ENCODE measurements at places on chromosomes 13 and 19.
A peak's percentile ranks its signal among the peaks of the same experiment; 100 is the strongest.

GRCh38 chr13:99656092-99656745, 154.9 kb downstream of the TM9SF2 start:
- DNase-seq = peak; percentile 69

DNA sequence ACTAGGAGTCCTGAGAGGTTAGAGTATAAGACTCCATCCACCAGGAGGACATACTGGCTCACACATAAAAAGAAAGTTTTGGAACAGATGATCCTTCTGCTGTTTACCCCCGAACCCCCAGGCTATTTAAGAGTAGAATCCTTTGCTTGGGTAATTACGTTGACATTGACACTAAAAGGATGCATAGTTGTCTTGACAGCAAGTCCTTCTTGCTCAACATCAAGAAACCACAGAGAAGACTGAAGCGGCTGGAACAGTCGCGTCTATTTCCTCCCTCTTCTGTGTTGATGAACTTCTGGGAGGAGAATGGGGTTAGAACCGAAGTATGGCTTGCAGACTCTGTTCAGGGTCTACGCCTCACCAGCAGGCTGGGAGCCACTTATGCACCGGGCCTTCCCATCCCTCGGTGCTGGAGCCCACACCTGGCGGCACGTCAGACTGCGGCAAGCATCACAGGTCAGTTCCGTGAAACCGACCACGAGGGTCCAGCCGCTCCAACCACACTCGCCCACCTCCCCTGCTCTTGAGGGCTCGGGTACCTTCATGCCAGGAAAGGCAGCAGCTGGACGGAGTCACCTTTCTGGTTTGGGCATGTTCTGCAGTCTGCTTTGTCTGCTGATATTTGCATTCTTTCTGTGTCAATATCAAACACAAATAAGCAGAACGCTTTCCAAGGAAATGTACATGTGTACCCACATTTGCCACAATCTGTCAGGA, 42.4 kb upstream of the RANBP3 start:
- DNase-seq = no peak

DNA sequence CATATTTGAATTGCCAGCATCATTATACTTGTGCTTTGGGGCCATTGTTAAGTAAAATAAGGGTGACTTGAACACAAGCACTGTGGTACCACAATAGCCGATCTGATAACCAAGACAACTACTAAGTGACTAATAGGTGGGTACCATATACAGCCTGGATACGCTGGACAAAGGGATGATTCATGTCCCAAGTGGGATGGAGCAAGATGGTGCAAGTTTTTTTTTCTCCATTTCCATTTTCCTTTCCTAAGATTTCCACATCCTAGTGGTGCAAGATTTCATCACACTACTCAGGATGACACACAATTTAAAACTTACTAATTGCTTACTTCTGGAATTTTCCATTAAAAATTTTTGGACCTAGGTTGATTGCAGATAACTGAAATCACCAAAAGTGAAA, 15.1 kb downstream of the BRCA2 start:
- no peak for DNase-seq

- no peak for DNase-seq
Measured at GRCh38 chr13:98768522-98768921, 16.1 kb upstream of the SLC15A1 start.

DNA sequence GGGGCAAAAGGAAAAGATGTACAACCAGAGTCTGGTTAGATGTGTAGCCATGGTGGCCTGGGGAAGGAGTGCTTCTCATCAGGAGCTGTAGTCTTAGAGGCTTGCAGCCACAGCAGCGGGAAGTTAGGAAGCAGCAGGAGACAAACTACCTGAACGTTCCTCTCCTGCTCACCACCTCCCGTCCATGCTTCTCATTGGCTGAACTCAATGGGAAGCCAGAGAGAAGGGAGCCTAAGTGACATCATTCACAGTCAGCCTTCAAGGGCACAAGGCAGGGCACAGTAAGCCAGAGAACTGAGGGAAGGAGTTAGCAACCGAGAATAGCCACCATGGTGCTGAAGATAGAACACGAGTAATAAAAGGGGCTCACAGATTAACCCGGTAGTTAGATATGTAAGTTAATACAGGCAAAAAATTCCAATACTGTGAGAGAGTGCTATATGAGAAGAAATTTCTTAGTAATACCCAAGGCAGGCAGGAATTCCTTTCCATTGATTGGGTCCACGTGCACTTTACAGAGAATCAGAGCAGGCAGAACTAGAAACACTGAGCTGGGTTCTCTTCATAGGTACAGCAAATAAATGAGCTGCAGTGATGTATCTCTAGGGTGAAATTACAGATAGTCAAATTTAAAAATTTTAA, 391.5 kb upstream of the DACH1 start:
- DNase-seq = no peak

Measured in CD4-positive, alpha-beta T cell treated with Interferon gamma for 1 hour (primary cell).